Activated T-cell treated with anti-CD3 and anti-CD28 coated beads for 4 hours (primary cell): ENCODE measurements at places on chromosomes 6 and 20.

DNA sequence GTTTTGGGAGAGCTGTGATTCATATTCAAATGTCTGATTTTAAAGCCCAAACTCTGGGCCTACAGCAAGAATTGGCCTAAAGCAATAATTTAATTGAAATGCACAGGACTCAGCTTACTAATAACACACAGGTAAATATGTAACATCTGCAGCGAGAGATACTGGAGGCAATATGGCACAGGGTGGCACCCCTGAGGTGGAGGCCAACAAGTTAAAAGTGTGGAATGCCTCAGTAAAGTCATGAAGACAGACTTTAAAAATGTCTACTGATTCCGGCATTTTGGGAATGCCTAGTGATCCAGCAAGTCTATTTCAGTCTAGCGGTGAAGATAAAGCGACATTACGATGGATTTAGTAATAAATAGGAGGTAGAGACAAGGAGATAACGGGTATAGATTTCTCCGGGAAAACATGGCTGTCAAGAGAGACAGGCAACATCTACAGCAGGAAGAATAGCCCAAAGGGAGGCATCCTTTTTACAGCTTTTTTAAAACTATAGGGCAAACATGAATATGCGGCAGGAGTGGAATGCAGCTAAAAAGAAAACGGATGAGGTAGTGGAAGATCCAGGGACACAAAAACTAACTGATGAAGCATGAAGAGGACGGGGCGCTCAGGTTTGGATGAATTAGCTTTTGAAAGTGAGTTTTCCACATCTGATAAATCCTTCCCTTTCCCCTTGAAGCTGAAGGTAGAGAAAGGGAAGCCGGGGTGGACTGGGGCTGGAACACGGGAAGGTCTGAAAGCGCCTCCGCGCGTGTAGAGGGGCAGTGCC is 1.2 kb downstream of the NANP start:
- DNase-seq, result no peak

DNA sequence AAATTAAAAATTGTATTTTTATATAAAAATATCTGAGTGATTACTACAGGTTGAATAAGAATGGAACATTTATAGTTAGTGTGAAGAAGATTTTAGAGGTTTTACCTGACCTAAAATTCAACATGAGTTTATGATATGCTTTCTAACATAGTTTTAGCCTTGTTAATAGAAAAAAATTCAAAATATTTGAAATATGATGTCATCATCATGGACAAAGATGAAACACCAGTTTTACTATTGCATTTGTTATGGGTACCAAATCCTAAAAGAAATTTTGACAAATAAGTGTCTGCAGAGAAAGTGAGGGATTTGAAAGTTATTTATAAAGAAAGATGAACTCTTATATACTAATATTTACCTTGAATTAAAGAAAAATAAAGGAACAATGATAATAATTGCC is 479.7 kb downstream of the TBC1D32 start:
- no peak for DNase-seq

DNA sequence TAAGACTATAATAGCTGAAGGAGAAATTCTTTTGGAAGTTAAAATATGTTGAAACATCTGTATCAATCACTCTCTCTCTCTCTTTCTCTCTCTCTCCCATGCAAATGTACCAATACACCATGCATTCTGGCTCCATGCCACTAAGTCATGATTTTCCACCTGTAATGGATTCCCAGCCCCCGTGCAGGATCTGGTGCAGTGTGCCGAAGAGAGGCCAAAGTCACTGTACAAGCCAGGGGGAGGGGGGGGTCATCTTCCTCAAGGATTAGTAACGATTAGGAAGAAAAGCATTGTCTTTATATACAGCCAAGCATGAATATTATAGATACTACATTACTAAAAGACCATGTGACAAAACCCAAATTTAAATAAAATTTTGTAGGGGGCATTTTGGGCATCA is 725.1 kb downstream of the KIF16B start:
- DNase-seq, result no peak

DNA sequence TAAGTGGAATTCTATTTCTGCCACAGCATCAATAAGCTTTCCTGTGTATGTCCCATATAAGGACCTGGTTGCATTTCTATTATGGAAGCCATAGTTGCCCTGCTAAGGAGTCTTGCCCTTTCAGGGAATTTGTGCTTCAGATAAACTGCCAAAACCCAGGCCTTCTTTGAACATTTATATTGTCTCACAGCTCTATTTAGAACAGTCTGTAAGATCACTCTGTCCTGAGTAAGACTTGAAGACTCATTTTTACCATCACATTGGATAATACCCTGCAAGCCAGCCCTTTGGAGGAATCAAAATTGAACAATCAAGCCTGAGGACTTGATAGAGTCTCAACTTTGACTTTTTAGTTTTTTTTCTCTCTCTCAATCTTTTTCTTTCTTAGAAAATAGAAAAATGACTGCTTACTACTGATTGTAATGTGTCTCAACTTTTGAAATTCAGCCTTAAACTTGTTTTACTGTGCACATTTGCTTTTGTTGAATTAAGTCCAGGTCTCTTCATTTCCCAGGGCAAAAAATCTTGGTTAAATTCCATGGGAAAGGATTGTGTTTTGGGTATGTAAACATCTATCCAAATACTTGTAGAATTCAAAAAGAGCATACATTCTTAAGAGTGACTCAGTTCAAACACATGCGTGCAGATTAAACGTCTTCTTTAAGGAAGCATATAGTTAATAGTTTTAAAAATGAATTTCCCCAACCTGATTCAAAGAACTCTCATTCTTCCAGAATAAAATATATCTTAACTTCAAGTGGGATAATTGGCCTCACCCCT is 91.2 kb downstream of the PLCB1 start:
- DNase-seq, result no peak

GRCh38 chr6:138404666-138405337 is 779 bp downstream of the HEBP2 start:
- DNase-seq, result no peak

DNA sequence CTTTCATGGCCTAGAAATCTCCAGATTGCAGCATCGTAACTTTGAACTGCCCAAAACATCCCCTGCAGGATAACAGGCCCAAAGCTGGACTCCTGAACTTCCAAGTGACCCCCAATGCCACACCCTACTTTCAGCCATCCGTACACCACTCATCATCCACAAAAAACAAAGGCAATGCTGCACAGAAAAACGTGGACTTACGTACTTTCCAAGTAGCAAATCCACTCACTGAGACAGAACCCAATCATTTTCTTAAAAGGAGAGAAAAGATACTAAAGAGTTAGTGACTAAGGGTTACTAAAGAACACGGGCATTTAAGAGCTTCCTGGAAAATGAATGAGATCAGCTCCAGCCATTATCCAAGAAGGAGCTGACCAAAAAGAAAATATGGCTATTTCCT is 211.0 kb downstream of the WDR27 start:
- DNase-seq, result no peak

- no peak for DNase-seq
Measured at GRCh38 chr6:6793388-6794250, 205.1 kb downstream of the LY86 start.

- no peak for DNase-seq
Measured at GRCh38 chr20:4635781-4636180, 85.9 kb upstream of the PRND start.

GRCh38 chr6:53199156-53199555 is 50.5 kb upstream of the GCM1 start:
- DNase-seq, result no peak

DNA sequence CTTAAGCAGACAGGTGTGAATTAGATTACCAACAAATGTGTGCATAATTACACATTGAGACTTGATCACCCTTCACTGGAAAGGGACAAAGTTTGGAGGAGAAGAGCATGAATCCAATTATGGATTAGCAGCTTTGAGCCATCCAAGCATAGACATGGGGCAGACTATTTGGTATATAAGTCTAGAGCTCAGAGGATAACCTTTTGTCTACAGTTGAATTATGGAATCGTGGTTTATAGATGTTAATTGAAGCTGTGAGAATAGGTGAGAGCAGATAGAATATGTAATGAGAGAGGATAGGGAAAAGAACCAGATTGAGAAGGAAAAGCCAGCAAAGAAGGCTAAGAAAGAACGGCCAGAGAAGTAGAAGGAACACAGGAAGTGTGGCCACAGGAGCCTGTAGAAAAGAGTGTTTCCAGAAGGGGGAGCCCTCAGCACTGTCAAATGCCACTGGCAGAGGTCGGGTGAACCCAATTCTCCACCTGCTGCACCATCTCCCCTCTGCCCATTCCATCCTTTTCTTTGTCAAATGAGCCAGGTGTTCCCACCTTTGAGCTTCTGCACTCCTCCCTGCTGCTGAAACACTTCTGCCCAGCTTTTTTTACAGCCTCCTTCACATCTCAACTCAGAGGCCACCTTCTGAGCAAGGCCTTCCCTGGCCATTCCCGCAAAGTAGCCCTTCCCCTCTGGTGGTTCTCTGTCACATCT is 7.3 kb downstream of the DNTTIP1 start:
- peak; percentile 58 for DNase-seq

DNA sequence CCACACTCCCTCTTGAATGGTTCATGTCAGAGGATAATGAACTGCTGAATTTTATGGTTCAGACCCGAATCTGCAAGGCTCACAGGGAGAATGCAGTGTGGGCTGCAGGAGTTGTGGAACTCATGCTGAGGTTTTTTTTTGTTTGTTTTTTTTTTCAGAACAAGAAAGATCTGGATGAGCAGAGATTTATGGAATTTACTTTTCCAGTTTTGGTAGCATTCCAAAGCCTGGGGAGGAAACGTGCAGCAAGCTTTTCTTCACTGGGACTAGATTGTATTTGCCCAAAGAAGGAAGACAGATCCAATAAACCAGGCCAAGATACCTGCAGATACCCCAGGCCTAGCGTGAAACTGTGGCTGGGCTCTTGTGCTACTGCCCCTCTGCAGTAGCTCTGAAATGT is 223.9 kb upstream of the TAB2 start:
- no peak for DNase-seq

DNA sequence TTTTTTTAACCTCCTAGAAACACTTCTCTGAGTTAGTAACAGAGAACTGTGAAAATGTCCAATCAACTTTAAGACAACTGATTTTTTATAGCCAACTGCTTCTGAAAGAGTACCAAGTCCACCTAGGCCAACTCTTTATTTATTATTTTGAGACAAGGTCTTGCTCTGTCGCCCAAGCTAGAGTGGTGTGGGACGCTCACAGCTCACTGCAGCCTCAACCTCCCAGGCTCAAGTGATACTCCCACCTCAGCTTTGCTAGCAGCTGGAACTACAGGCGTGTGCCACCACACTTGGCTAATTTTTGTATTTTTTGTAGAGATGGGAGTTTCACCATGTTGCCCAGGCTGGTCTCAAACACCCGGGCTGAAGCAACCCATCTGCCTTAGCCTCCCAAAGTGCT is 331.6 kb downstream of the RNGTT start:
- DNase-seq, result no peak
